Kidney tubule cell (primary cell): ENCODE measurements at places on chromosomes 5 and 9.

- peak; percentile 12 for DNase-seq
These were observed 8.3 kb upstream of the CCNO start for GRCh38 chr5:55241746-55242145.

- no peak for DNase-seq
These were observed 9.6 kb downstream of the PSIP1 start for GRCh38 chr9:15501179-15501578.

- DNase-seq: no peak
These were observed 3.5 kb downstream of the PAX5 start for GRCh38 chr9:37030611-37030939.

- no peak for DNase-seq
These were observed 180.6 kb downstream of the GABRG2 start for GRCh38 chr5:162248107-162248713.

- no peak for DNase-seq
These were observed 79.2 kb downstream of the UBE2QL1 start for GRCh38 chr5:6527749-6528455.

DNA sequence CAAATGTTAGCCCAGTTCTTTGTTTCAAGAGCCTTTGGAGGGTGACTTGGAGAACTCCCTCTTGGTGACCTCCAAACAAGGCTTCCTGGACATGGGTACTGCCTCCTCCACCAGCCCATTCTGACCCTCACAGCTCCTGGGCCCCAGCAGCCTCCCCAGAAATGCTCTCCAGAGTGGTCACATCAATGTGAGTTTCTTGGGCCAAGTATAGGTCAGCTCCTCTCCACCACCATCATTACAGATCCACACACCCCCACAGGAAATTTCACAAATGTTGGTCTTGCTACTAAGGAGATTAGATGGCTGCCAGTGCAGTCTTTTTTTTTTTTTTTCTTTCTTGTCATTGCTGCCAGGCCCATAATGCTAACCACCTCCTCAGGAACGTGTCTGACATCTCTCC is 410.7 kb downstream of the DTWD2 start:
- DNase-seq: no peak
